ENCODE measurements at places on chromosomes 4 and X.

DNA sequence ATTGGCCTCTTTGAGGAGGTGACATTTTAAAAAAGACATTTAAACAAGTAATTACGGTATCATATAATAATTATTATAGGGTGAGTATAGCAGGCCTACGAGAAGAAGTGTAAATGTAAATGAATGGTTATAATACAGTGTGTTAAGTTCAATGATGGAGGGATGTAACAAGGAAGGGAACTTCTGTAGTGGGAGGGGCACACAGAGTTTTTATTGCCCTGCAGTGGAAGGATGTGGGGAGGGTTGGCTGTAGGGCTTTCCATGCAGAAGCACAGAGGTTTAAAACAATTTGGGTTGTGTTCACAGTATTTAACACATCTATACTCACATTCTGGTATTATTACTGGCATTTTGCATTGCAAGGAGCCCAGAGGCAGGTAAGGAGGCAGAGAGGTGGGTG, 41.1 kb downstream of the AFF1 start:
- no peak for DNase-seq

DNA sequence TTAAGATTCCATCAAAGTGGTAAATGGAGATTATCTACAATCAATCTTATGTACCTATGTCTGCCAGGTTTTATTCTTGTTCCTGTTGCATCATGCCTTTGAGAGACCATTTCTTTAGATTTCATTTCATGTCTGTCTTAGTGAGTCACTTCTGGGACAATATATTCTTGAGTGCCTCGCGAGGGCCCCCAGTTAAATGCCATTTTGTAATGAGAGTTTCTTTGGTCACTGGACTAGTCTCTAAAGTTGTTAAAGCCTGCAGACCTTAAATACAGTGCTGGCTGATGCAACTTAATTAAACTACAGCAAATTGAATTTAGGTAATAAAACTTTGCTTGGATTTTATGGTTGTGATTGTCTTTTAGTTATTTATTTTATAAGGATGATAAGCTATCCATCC, 87.2 kb upstream of the PITX2 start:
- DNase-seq: peak; percentile 5

DNA sequence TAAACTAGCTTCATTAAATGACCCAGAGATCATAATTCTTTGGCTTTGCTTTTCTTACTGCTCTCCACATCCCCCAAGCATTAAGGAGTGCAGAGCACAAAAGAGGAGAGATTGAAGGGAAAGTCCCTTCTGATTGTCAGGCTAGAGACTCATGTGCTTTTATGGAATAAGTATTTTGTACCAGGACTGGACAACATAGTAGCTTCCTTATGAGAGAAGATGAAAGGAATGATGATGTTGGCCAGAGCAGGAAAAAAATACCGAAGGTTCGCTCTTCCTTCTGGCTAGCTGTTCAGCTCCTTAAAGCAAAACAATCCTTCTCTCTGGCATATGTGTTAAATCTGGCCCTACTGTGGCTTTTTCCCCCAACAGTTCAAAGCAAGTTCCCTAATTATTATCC, 53.1 kb downstream of the HOPX start:
- peak; percentile 30 for DNase-seq

DNA sequence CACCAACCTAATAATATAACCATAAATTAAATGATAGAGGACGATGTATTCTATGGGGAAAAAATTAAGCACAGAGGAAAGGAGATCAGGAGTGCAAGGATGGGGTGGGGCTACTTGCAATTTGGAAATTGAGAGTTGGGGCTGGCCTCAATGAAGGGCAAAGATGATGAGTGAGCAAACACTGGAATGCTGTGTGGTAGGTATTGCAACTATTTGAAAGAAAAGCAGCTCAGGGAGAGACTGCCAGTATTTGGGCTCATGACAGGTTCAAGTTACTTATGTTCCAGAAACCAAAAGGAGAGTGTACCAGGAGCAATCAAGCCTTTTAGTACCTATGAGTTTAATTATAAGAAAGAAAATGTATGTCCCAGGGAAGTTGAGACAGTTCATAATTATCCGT, 47.4 kb downstream of the ASIC5 start:
- peak; percentile 20 for DNase-seq

- no peak for DNase-seq
These were observed 47.6 kb downstream of the MTHFD2L start for GRCh38 chr4:74205559-74205958.

DNA sequence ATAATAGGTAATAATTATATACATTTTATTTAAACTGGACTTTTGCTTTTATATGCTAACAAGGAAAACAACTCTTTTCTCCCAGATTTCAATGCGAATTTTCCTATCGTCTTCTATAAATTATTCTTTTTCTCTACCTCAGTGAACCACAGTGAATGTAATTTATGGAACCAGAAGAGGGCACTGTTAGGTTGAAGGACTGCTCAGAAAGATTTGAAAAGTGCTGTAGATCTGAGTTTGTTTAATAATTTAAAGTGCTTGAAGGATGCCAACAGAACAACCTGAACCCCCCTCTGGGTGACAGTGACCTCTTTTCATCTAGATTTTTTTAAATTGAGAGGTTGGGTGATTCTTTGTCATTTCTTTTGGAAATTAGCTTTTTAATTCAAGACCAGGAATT, 54.9 kb downstream of the PHOX2B start:
- peak; percentile 27 for DNase-seq

DNA sequence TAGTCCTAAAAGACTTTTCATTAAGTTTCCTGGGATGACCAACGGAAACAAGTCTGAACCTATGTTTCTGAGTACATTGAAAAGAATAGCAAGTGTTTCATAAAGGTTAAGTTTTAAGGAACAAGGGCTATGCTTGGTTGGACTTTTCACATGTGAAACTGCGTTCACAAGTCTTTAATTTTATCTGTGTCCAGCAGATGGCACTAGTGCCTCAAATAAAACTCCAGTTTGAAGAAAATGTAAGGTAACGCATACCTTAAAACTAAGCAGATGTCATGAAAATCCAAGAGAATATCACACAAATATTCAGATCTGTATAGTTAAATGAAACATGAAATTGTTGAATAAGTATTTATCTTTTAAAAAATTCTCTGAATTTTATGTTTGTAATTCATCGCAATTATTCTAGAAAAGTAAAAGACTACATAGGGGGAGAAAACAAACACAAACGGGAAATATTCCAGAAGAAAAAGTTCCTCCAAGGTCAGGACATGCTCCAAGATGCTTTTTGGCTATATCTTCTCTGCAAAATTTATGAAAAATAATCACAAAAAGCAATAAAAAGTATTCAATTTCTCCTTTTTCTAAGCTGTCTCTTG, 89.6 kb upstream of the MAD2L1 start:
- DNase-seq: peak; percentile 71

DNA sequence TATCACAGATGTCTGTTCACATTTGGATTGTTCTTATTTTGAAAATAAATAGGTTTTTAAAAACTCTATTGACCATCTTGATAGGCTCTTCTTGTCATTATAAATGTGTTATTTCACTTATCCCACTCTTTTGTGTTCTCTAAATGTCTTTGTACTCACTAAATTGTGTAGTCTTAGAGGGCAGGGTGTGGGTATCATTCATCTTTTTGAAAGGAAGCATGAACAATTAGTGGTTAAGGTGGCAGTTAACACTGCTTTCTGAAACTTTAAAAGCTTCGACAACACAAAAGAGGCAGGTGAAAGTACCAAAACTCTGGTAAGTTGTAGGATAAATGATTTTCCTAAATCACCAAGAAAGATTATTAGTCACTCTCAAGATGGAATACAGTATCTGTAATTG, 83.2 kb downstream of the IL15 start:
- no peak for DNase-seq

- peak; percentile 81 for DNase-seq
These were observed at the start of gene ARMCX2 for GRCh38 chrX:101659601-101660063. TSS of gene ARMCX2 (minus strand) at chrX:101659850. CDS start at chrX:101657588, 2,262 bp downstream.

GRCh38 chrX:37746218-37746941, 33.5 kb upstream of the CYBB start:
- no peak for DNase-seq

GRCh38 chrX:16479206-16479869, 170.6 kb upstream of the S100G start:
- DNase-seq: no peak

DNA sequence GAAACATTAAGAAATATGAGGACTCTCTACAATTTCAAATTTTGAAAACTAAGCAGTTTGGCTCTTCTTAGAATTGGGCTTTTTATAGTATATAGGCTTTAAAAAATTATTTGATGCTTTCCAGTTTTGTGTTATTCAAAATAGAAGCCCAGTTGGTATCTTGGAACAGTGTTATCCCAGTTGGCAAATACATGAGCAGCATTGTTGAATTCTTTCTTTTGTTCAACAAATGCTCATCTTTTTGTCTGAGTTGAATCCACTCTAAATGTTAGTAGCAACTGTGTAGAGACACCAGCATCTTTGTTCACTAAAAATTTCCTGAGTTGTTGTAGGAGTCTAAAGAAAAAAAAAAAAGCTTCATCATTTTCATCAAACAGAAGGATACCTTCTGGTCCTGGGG, 41.0 kb upstream of the LIMCH1 start:
- DNase-seq: no peak

DNA sequence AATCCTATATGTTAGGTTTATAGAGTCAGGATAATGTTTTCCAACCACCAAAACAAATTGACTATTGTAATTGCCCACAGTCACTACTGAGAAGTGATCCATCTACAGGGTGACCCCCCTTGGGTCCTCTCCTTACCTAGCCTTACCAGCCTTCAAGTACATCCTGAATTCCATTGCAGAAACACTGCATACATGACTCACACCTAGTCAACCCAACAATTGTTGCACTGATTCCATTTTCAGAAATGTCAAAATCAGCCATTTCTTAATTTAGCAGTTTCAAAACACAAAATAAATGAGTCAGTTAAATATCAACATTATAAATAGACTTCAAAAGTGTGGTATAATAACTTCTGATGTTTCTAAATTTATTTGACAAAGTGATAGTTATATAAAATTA, 106.3 kb upstream of the TNIP3 start:
- no peak for DNase-seq

GRCh38 chr4:171017593-171017992, 795.6 kb upstream of the GALNTL6 start:
- DNase-seq: peak; percentile 77

GRCh38 chr4:55808186-55808585, 11.4 kb upstream of the EXOC1L start:
- DNase-seq: no peak

GRCh38 chrX:105650986-105651385, 171.4 kb upstream of the NRK start:
- DNase-seq: no peak

GRCh38 chrX:137425273-137425902, 140.5 kb upstream of the ZIC3 start:
- no peak for DNase-seq

- peak; percentile 79 for DNase-seq
These were observed 181.1 kb upstream of the PRPS2 start for GRCh38 chrX:12610079-12610478.

- DNase-seq: no peak
These were observed 23.2 kb upstream of the PTTG2 start for GRCh38 chr4:37936889-37937498.
